Fibroblast of villous mesenchyme (primary cell): ENCODE measurements at places on chromosomes 3 and 15. TPM values are rescaled to one million over a fixed set of nuclear protein-coding genes. Genes with fewer than 3 reads are reported as not detected.
A peak's percentile ranks its signal among the peaks of the same experiment; 100 is the strongest.

The AVEN gene
- total RNA-seq: 37.1 and 39.6 TPM in 2 replicates

- DNase-seq: no peak
Observed at GRCh38 chr3:151269631-151270030, 8.7 kb downstream of the P2RY14 start.

DNA sequence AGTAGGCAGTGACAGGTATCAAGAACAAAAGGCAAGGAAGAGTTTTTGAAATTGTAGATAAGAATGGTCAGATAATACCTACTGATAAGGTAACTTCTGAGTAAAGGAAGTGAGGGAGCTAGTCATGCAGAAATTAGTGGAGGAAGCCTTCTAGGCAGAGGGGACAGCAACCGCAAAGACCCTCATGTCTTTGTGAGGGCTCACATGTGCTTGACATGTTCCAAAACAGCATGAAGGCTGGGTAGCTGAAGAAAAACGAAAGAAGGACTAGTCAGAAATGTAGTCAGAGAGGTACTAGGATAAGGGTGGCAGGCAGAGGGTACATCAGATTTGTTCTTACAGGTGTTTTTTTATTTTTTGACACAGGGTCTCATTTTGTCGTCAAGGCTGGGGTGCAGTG lies 5.3 kb downstream of the SIN3A start:
- DNase-seq: no peak

The WDR82 gene
- 51.2 and 68.2 TPM in 2 replicates for total RNA-seq

DNA sequence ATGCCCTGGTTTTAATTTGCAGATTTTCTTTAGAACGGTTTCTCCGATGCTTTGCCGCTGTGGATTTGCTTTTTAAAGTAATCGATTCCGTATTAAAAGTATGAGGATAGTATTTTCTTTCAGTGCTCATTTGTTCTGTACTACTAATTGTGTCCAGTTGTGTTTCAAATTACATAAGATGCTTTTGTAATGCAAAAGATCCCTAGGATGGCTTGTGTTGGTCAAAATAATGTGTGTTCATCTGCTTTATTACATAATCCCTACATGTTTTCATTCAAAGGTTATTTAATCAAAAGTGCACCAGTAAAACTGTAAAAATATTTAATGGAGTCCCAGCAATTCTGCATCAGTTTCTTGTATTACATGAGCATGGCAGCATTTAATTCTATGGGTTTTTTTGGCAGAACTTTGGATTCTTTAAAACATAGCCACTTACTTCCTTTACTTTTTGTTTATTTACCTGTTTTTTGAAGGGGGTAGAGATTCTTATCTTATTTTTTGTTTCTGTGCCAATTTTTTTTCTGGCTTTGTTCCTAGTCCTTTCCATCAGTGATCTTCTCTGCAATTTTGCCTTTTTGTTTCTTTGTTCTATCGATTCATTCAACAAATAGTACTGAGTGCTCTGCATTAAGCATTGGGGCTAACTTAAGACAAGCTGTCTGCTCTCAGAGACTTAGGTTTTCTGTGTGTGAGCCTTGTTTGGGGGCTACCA lies 352.8 kb downstream of the LRTM1 start:
- no peak for DNase-seq

DNA sequence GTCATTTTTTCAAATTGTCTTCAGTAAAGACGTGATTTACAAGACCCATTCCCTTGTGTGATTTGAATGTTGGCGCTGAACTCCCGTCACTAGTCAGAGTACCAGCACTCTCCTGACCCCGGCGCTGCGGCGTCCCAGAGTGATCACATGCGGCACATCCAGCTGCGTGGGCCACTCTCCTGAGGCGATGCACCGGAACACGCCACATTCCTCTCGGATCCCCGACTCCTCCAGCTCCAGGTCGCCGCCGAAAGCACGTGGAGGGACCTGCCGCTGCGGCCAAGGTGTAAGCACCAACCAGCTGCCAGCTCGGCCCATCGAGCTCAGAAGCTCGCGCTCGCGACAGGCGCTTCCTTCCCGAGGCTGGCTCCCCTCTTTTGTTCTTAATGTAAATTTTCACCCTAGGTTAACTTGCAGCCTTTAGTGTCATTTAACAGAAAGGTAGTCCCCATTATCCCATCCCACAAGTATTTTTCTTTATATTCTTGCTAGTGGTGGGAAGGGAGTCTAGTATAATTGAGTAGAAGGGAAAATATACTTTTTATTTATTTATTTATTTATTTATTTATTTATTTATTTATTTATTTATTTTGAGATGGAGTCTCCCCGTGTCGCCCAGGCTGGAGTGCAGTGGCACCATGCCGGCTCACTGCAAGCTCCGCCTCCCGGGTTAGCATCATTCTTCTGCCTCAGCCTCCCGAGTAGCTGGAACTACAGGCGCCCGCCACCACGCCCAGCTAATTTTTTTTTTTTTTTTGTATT lies 61.7 kb upstream of the VGLL3 start:
- no peak for DNase-seq

- DNase-seq: no peak
Observed at GRCh38 chr3:97389936-97390335, 374.6 kb upstream of the ARL6 start.

DNA sequence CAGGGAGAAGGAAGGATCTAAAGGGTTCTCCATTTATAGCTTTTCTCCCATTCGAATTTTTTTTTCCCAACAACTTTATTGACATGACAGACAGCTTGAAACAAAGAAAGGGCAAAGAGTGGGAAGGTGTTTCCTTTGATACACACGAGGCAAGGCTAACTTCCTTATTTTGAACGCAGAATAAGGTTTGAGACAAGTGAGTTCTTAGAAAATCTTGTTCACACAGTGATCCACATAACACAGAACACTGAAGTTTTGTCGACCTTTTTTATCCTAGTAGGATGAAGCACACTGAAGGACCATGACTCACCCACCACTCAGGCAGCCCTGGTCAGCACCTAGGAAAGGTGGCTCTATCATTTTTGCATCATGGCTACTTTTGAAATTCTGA lies 425.8 kb upstream of the MDFIC2 start:
- no peak for DNase-seq

DNA sequence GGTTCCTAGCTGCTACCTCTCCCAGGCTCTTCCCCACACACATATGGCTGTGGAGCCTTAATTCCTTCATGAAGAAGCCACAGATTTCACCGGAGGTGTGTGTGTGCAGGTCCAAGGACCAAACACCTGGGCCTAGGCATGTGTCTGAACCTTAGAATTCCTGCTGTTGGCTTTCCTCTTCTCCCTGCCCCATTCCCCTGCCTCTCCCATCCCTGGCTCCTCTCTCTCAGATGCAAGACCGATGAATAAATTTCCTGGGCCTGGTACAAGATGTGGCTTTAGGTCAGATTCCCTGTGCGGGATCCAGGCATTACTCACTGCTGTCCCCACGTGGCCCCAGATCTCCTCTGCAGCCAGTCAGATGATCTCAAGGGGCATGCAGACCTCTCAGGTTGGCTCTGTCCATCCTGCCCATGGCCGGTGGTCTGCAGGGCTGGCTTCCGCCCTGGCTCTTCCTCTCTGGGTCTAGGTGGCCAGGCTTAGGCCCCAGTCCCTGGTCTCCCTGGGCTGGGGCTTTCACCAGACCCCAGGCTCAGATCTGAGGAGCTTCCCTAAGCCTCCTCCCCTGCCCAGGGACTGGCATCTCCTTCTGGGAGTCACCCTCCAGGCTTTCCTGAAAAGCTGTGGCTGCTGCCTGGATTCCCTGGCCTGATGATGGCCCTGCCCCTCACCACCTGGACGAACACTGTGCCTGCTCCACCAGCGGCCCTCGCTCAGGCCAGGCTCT lies 20.5 kb downstream of the CCR9 start:
- peak; percentile 76 for DNase-seq

DNA sequence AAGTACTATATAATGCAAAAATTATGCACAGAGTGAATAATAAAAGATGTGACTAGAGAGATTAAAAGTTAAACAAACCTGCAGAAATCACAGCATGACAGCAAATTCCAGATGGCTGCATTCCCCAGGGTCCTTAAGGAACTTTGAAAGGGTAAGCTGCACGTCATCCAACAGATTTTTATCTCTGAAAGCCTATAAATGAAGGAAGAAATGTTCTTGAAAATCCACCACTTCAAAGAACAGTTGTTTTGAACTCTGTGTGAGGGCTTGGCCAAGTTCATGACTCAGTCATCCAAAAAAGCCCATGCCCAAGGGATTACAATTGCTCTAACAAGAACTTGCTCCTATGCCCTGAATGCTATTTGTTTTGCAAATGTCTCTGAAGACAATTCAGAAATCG lies 603.6 kb downstream of the PLOD2 start:
- DNase-seq: peak; percentile 84

- DNase-seq: no peak
Observed at GRCh38 chr3:15528854-15529537, 7.5 kb upstream of the COLQ start.

The FBXL22 gene
- total RNA-seq: 1.3 and 2.3 TPM in 2 replicates

DNA sequence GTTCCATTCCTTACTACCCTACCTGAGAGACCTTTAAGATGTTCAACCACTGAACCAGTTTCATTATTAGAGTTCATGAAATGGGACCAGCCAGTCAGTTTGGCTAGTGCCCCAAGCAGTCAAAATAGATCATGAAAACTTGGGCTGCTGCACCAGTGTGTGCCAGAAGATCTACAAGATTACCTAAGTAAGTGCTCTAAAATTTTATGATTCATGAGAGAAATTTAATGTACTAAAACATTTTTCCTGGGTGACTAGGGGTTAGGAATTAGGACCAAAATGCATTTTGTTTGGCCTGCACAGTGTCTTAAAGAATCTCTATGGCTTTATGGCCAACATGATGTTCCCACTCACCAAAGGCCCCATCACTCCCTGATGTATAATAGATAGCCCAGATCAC lies 214.7 kb downstream of the ATP8B4 start:
- no peak for DNase-seq

GRCh38 chr3:152283492-152284381 lies 15.0 kb downstream of the MBNL1 start:
- DNase-seq: no peak

DNA sequence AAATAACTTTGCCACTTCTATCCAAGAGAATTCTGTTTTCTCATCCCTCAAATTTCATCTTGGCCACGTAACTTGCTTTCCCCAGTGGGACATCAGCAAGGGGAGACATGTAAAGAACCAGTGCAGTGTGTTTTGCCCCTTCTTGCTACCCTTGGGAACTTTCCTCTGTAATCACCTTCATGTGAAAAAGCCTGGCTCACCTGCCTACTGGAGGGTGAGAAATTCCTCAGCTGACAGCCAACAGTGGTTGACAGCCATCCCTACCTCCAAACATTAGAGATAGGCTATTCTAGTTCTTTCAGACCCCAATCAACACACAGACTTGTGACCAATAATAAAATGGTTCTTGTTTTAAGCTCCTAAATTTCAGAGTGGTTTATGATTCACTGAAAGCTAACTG lies 333.9 kb upstream of the TBC1D5 start:
- DNase-seq: no peak

The RARB gene
- 13.2 and 21.6 TPM in 2 replicates for total RNA-seq

- peak; percentile 82 for DNase-seq
Observed at GRCh38 chr3:31936420-31937060, 44.5 kb downstream of the OSBPL10 start.

DNA sequence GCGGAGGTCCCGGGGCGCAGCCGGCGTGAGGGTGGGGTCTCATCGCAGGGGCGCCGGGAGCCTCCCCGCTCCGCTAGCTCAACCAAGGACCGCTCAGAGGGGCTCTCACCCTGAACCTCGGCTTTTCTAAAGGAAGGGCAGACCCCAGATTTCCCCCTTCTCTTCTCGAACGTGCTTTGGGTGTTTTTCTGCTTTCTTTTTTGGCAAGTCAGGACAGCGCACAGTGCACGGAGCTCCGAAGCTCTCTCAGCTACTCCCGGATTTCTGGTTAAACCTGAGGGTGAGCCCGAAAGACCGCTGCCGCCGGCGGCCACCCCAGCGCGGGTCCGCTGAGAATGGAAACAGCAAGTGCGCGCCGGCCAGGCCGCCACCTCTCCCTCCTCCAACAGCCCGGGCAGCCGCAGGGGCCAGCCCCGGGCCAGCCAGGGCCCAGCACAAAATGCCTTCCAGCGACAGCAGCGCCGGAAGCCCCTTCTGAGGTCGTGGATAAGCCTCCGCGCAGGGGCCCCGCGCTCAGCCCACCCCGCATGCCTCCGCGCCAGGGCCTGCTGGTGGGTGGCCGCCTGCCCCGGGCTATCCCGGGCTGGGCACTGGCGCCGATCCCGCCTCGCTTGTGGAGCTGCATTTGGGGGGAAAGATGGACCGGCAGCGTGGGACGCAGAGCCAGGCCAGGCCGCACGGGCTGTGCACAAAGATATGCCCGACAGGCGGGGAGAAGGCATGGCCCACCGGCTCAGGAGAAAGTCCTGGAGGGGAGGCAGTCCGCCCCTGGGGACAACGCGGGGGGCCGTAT lies 8.2 kb upstream of the OCA2 start:
- peak; percentile 34 for DNase-seq

GRCh38 chr3:173902401-173902800 lies 504.9 kb downstream of the NLGN1 start:
- no peak for DNase-seq

- no peak for DNase-seq
Observed at GRCh38 chr3:49265661-49266386, 11.2 kb downstream of the C3orf62 start.

GRCh38 chr3:4898454-4899313 lies 80.6 kb upstream of the BHLHE40 start:
- DNase-seq: peak; percentile 72

DNA sequence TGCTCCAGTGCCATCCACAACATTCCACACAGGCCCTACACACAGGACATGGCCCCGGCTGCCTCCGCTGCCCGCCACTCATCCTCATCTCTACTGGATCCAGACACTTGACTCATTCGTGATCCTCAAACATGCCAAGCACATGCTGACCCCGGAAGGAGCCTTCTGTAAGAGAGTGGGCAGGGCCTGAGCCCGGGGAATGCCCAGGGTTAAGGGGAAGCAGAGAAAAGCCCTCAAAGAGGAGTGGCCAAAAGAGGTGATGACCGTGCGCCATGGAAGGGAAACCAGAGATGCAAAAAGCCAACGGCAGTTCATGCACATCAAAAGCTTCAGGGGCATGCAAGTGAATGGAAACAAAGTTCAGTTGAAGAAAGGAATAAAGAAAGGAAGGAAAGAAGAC lies 46.1 kb downstream of the RFTN1 start:
- DNase-seq: no peak

GRCh38 chr3:63523100-63523499 lies 129.4 kb upstream of the SNTN start:
- no peak for DNase-seq

DNA sequence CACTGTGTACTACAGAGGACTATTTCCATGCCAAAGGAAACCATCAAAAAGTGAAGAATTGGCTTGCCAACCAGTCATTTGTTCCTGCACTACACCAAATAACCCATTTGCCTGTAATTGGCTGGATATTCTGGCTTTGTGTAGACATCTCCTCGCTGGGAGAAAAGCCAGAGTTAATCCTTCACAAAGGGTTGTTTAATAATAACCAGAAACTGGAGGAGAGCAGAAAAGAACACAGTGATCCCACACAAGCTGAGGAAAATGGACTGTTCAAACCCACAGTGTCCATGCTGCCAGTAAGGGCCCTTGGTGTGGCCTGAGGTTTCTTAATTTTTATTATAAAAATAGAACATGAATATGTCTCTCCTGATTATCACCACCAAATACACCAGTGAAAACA lies 294.0 kb downstream of the RORA start:
- DNase-seq: no peak
